ENCODE measurements at places on chromosomes 3 and 15.

GRCh38 chr3:161600173-161600572 is 103.6 kb downstream of the OTOL1 start:
- peak; percentile 24 for DNase-seq

GRCh38 chr3:150899141-150899540 is 6.1 kb downstream of the MINDY4B start:
- no peak for DNase-seq

DNA sequence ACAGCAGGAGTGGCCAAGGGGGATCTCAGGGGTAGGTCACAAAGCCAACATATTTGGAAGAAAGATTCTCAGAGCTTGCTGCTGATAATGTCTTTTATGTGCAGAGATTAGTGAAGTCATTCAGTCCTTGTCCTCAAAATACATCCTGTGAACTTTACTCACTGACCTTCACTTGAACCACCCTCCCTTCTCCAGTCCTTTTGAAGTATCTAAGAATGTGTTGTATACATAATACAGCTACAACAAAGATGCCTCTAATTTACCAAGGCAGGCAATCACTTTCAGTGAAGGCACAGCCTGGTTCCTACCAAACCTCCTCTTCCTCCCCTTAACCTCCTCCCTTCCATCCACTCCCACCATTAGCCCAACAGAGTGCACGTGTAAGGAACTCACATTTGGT is 38.3 kb downstream of the ETV5 start:
- DNase-seq: no peak

- no peak for DNase-seq
Observed at GRCh38 chr3:170052398-170052797, 14.6 kb downstream of the GPR160 start.

DNA sequence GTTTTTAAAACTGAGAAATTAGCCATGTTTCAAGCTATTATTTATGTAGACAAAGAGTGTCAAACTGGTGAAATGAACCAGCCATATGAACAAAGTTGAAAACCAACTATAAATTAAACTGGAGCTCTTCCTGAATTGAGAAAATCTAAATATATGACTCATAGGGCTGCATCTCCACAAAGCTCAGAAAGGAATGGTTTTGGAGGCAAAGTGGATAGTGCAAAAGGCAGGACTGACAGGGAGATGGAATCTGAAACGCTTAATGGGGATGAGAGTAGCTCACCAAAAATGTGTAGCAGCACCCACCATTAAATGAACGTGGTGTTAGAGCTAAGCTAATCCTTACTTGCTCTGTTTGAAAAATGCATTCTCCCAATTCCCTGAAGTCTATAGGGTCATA is 1066.0 kb downstream of the AGBL1 start:
- no peak for DNase-seq

DNA sequence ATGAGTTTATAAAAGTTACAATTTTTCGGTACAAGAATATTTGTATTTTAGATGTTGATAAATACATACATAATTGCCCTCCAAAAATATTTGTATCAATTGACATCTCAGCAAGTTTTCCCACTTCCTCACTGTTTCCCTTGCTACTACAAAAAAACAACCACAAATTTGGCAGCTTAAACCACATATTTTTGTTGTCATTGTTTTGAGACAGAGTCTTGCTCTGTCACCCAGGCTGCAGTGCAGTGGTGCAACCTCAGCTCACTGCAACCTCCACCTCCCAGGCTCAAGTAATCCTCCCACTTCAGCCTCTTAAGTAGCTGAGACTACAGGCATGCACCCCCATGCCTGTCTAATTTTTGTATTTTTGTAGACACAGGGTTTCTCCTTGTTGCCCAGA is 162.8 kb upstream of the RARB start:
- DNase-seq: no peak

GRCh38 chr3:46716461-46717441 is 918 bp downstream of the PRSS50 start:
- no peak for DNase-seq

GRCh38 chr3:23162934-23163333 is 40.2 kb upstream of the UBE2E2 start:
- no peak for DNase-seq

DNA sequence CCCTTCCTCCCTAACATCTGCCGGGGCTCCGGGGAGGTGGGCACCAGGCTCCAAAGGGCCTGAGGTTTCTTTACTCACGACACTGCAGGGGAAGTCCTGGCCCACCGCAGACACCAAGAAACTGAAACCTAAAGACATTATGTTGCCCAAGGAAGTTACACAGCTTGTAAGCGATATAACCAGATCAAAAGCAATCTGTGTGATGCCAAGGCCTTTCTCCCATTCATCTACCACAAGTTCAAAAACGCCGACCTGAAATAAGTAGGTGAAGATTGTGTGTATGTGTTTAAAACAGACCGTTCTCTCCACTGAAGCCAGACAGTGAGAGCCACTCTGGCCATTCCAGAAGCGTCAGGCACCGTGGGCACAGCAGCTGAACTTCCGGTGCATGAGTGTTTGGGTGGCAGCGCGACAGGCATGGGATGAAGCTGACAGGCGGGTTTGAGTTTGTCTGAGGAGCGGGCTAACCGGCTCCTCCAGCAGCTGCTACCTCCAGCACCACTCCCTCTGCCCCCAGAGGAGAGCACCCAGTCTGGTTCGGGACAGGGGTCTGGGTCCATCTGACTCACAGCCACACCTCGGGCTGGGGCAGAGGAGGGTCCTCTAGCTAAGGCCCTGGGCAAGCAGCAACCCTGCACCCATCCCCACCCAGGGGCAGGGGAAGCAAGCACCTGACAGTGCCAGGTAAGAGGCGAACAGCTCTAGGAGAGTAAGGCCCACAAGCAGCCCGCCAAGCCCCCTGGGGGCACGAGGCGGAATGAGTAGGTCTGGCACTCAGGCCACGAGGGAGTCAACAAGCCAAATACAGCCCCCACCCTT is 1.3 kb downstream of the TNK2 start:
- DNase-seq: no peak

GRCh38 chr3:133851266-133851906 is 44.3 kb downstream of the RAB6B start:
- DNase-seq: no peak

DNA sequence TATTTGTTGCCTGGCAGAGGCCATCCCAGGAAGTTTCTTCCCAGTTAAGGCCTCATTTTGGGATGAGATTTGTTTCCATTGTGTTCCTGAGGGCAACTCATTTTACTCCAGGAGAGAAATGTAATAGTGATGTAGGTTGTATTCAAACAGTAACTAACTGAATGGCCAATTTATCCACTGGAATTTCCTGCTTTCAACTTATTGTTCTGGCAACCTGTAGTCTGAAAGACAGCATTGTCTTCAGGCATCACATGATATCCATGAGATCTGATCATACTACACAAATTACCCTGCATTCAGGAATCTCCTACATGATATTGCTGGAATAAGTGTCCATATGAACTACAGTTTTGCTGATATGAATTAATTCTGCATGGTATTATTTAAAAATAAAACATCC is 79.5 kb upstream of the FGF7 start:
- no peak for DNase-seq

DNA sequence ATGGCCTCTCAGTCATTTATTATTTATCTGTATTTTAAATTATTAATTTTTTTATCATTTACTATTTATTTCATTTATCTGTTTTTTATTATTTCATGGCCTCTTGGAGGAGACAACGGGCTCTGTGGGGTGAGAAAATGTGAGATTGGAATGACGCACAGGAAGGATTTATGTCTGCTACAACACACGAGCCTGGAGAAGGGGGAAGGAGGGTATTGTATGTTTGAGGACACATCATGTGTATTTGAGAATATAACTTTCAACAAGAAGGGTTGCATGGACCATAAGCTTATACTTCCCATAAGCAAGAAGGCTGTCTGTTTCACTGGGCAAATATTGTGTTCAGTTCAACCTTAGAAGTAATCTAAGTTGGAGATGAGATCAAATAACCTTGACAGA is 31.7 kb downstream of the LSM3 start:
- no peak for DNase-seq

GRCh38 chr3:108438542-108438941 is 71.9 kb downstream of the MYH15 start:
- no peak for DNase-seq

GRCh38 chr15:90497376-90497775 is 32.3 kb upstream of the CRTC3 start:
- DNase-seq: no peak

DNA sequence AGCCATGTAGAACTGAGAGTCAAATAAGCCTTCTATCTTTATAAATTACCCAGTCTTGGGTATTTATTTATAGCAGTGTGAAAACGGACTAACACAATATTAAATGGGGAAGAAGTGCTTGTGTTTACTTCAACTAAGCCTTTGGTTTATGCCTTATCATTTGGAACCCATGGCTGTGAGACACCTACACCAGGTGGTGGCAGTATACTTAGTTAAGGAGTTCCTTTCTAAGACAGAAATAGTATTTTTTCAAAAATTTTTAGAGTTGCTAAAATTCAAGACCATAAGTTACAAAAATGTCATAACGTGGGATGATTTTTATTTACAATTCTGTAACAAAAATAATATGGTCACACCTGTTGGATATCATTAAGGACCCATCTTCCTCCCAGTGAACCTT is 354.5 kb upstream of the SOX14 start:
- no peak for DNase-seq

- DNase-seq: no peak
Observed at GRCh38 chr3:17805461-17805940, 63.1 kb upstream of the TBC1D5 start.

GRCh38 chr3:14435175-14436014 is 33.0 kb downstream of the SLC6A6 start:
- DNase-seq: no peak

- no peak for DNase-seq
Observed at GRCh38 chr3:72395776-72396311, 452.4 kb downstream of the SHQ1 start.

DNA sequence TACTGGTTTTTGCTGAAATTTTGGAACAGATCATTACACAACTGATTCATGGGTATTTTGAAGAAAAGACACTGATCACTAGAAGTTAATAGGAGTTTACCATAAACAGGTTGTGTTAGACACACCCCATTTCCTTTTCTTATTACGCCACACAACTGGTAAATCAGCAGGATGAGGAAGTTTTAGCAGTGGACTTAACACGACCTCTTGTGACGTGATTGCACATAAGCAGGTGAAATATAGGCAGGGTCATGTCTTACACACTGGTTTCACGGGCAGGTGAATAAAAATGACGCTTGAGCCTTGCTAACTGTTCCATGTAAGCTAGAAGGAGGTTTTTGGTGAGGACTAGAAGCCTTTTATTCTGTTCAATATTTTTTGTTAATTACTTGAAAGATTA is 27.1 kb upstream of the TPRG1 start:
- no peak for DNase-seq

- DNase-seq: no peak
Observed at GRCh38 chr3:10189557-10190354, 25.0 kb downstream of the IRAK2 start.

GRCh38 chr3:40468018-40468417 is 8.9 kb upstream of the ZNF619 start:
- DNase-seq: no peak

- DNase-seq: no peak
Observed at GRCh38 chr3:59001675-59002074, 48.1 kb downstream of the CFAP20DC start.

DNA sequence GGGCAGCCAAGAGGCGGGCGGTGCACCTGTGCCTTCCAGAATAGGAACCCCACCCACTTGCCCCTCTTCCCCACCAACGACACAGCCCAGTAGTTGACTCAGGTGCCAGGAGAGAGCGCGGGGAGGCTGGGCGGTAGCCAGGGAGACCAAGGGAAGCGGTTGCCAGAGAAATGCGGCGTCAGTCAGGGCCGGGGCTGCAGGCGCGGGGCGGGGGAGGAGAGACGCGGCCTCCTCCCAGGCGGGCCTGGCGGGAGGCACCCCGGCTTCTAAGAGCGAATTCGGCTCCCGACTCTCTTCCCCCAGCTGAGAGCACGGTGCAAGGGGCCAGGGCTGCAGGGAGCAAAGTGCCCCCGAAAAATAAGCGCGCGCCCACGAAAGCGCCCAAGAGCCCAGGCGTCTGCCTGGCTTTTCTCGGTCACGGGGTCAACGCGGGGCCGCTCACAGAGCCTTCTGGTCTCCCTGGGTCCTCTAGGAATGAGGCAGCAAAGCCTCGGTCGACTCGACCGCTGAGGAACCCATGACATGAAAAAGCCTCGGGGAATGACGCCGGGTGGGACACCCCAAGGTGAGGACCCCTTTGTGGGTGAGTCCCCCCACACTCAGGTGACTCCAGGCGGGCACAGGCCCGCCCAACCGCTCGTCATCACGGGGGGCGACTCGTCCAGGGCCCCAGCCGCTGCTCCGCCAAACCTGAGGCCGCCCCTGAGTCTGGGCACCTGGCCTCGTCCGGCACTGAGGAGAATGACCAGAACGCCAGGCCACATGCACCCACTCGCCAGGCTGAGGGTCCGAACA is 716 bp downstream of the CPEB1 start:
- DNase-seq: no peak

DNA sequence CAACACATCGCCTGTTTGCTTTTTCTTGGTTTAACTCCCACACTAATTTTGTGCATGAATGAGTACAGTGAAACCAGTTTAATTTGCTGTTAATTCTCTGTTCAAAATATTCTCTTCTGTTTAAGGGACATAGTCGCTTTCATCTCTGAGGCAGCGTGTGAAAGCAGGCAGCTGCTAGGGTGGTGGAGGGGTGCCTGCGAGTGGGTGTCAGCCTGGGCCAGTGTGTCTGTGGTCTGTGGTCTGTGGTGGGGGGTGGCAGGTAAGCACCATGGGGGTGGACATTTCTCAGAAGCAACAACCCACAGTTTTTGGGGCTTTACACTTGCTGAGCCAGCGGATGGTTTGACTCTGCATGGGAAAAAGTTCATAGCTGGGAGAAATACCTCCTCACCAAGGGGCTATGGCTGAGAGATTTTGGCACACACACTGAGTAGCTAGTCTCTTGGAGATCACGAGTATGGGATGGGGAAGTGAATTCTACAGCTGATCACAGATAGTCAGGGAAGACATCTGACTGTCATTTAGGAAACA is 109.2 kb downstream of the EPHB1 start:
- no peak for DNase-seq

DNA sequence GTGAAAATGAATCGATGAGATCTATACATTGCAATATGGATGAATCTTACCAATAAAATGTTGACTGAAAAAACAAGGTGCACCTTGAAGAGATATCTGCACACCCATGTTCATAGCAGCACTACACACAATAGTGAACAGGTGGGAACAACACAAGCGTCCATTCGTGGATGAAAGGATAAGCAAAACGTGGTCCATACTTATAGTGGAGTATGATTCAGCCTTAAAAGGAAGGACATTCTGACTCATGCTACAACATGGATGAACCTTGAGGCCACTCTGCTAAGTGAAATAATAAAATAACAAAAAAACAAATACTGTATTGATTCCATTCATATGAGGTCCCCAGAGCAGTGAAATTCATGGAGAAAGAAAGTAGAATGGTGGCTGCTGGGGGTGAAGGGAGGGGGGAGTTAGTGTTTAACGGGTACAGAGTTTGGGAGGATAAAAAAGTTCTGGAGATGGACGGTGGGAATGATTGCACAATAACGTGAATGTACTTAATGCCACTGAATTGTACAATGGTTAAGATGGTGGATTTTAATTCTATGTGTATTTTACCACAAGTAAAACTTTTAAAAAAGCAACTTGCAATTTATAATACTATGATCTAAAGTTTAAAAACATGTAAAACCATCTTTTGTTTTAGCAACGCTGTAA is 35.6 kb downstream of the IQSEC1 start:
- DNase-seq: no peak

Measured in NCI-H1930 (cell line).